ENCODE measurements at places on chromosomes 6 and 20.

DNA sequence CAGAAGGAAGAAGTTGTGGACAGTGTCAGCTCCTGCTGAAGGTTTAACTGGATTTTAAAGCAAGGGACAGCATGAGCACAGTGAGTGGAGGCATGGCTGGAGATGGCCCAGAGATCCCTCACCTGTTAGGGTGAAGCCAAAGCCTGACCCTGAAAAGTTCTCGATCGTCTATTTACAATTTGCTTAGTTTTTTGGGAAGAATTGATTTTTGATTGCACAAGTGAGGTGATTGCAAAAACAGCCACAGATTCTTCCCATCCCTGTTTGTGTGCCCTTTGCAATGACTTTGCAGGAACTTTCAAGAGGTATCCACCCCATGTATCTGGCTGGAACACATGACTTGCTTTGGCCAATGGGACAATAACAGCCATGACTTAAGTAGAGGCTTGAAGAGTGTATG, 170.1 kb downstream of the TFAP2C start:
- DNase-seq = no peak

DNA sequence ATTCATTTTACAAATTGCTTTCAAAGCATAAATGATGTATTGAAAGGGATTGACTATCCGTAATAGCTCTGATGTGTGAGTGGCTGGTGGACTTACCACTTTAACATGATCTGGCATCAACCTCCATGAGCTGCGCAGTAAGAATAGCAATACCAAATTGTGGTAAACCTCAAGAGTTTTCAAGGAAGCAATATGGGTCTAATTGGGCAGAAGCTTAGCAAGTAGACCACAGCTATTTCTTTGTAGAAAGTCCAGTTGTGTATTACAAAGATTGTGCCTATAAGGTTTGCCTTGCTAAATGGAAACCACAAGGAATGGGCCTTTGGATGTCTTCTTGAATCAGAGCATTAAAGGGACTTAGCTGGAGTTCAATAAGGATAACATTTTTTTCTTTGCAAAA, 736.6 kb downstream of the KIF16B start:
- no peak for DNase-seq

DNA sequence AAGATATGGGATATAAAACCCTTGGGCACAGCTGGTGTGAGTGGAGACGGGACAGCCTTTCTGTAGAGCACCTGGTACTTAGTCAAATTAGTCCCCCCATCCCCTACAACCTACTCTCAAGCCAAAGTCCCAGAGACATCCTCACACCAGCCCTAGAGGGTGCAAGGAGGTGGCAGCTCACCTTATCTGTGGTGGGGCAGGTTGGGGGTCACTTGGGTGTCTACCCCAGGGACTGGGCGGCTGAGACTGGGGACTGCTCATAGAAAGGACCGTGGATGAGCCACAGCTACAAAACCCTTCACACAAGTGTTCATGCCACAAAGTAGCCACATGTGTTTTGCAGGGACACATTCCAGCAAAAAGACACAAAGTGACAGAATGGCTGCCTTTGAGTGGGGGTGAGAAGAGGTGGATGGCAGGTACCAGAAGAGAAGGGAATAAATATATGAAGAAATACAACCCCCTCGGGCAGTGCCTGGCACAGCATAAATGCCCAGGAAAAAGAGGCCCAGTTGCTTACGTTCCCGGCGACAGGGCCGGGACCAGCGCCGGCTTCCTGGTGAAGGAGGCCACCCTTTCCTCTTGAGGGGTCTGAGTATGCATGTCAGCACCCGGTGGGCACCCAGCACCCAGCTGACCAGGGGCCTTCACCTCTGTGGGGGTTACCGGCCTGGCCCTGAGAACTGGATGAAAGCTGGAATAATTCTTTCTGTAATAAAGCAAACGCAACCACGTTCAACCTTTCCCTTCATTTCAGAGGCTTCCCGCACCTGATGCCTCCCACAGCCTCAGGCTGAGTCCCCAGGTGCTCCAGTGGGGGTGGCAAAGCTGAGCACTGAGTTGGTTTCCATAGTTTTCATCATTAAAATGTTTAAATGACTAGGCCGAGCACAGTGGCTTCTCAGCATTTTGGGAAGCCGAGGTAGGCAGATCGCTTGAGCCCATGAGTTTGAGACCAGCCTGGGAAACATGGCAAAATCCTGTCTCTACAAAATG, 14.4 kb upstream of the CEBPB start:
- no peak for DNase-seq

GRCh38 chr6:135826236-135826804, 25.2 kb upstream of the PDE7B start:
- DNase-seq = no peak

- no peak for DNase-seq
Measured at GRCh38 chr6:140845701-140846100, 1287.0 kb upstream of the GJE1 start.

DNA sequence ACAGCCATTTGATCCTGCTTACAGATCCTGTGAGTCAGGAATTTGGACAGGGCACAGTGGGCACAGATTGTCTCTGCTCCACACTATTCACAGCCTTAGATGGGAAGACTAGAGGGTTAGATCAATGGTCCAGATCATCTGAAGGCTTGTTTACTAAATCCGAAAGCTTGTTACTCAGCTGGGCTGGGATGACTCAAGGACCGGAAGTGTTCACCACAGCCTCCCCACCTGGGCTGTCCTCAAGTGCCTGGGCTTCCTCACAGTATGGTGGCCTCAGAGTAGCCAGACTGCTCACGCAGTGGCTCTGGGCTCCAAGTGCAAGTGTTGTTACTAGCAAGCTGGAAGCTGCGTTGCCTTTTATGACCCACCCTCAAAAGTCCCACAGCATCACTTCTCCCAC, 75.4 kb upstream of the INSM1 start:
- no peak for DNase-seq

DNA sequence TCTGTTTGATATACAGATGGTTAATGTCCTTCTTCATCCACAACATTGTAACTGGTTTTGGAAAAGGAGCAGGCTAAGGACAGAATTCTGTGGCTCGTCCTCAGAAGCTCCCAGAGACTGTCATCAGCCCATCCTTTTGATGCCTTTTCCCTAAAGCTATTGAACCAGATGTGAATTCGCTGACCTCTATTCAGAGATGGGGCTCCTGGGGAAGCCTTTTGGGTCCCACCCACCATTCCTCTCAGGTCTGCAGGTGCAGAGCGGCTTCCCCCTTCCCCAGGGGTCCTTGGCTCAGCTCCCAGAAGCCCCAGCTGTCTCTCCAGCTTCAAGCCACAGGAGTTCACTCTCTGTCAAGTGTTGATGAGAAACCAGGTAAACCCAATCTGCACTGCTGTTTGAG, 191.7 kb downstream of the SMOC2 start:
- DNase-seq = no peak

DNA sequence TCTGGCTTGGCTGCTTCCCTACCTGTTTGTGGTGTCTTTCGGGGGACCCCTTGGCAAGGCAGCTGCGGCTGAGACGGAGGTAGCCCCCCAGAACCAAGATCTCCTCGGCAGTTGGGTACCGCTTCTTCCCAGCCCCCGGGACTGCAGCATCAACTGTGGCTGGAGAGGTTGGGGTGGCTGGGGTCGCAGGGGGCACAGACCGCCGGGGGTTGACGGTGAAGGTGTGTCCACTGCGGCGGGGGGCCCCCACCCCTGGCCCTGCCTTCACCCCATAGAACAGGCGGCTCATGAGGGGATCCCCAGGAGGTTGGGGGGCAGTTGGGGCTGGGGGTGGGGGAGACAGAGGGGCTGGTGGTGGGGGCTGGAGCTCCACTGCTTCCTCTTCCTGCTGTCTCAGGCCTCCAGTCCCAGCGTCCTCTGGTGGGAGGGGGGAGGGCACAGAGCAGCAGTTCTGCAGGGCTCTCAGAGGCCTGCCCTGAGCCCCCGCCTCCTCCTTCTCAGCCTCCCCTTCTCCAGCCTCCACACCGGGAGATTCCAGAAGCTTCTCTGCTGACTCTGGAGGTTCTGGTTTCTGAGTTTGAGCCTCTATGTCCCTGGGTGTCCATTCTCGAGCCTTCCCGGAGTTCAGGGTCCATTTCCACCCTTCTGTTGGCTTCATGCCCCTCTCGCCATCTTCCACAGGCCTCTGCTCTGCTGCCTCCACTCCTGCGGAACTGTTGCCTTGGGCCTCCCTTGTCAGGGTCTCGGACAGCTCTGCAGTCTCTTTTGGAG, 1.9 kb downstream of the PPP1R18 start:
- DNase-seq = no peak

All from erythroblast (primary cell).